Activated effector memory CD4-positive, alpha-beta T cell treated with anti-CD3 and anti-CD28 coated beads, Interleukin-2, amount 50 U/mL, for 16 hours (primary cell): ENCODE measurements at places on chromosomes 1 and 21.

DNA sequence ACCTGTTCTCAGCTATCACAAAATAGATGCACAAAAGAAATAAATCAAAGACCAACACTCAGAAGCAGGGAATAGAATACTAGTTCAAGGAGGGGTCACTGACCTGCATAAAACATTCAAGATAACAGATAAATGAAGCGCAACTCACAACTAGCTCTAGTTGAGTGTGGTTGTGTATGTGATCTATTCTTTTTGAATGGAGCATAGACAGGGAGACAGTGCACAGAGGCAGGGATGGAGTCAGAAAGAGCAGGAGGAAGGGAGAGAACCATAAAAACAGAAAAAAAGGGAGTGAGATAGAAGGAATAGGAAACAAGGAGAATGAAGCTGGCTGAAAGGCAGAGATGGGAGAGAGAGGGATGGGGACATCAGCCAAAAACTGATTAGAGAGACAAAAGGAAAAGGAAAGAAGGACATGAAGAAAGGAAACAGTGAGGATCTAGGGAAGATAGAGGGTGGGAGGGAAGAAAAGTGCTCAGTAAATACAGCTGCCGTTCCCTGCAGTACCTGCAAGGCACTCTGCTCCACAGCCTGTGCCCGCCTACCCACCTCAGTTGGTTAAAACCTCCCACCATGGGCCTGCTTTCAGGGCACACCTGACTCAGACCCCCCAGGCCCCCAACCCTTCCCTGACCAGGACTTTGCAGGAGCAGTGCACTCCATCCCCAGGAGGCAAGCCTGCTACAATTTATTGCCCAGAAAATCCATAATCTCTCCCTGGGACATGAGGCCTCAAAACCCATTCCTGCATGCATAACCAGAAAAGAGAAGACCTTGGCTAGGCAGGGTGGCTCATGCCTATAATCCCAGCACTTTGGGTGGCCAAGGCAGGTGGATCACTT is 385.2 kb upstream of the POU3F1 start:
- no peak for DNase-seq

DNA sequence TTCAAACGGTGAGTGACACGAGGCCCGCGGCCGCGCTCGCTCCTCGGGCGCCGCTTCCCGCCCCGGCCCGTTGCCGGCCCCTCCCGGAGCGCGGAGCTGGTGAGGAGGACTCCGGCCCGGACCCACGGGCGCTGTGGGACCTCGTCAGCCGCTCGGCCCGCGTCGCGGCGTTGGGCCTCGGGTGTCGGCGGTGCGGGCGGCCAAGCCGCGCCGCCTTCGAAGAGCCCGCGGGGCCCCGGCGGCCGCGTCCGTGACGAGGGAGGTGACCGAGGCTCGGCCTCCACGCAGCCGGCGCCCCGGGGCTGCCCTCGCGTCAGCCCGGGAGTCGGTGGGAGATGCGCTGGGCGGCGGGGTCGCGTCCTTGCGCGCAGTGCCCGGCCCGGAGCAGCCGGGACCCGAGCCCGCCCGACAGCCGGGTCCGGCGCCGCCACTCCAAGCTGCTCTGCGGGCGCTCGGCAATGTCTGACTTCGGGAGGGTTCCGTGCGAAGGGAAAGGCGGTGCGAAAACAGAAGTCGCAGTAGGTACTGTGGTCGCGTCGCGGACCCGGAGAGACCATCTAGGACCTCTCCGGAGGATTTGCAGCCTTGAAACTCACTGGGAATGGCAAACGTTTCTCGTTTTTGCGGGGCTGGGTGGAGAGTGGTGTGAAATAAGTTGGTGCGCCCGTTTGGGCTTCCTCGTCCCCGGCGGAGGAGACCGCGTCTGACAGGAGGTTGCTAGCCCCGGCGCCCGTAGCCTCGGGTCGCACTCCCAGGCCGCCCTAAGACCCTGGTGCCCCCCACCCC is 829 bp downstream of the SPEN start:
- DNase-seq, result peak; percentile 85

DNA sequence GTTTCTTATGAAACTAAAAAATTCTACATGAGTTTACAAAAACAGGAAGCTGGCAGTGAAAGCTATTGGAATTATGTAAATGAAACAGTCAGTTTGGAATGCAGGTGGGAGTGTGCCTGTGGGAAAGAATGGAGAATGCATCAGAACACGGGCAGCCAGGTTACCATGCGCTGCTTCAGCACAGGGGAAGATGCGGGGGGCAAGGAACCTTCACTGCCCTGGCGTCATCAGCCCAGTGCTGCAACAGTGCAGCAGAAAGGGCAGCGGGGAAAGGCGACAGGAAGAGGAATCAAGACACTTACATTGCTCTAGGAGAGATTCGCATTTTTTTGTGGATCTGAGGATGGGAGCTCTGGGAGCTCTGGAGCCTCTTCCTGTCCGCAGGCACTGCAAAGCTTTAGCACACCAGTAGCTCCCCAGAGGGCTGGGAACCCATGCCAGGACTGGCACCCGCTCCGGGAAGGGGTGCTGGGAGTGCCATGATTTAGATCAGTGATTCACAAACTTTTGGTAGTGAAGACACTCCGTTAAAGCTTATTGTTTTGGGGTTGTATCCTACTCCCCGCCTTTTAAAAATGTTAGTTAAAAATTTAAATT is 64.1 kb upstream of the WDR26 start:
- peak; percentile 64 for DNase-seq

DNA sequence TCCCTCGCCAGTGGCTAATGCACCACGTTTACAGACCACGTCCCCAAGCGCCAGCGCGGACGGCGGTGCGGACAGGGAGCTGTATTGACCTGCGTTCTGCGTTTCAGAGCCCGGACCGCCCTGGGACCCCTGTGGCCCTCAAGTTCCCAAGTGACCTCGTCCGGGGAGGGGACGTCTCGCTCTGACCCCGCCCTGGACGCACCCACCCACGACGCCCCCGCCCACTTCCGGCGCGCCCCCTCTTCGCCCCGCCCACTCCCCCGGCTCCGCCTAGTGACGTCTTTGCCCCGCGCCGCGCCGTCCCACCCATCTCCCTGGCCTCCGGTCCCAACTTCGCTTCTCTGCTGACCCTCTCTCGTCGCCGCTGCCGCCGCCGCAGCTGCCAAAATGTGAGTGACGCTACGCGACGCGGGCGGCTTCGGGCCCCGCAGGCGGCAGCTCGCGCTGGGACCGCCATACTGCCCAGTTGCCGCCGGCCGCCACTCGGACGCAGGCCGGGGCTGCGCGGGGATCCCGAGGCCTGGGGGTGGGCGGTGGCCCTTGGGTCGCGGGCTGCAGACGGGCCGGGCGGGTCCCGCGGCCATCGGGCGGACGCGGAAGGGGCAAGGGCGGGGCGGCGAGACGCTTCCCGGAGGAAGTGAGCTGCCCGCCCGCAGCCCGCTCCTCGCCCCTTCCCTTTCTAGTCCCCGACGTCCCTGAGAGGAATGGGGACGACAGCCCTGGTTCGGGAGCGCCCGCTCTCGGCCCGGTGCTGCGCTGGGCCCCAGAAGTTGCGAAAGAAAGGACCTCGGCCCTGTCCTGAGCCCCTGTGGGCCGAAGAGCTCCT is at the start of gene VAMP3:
TSS of gene VAMP3 (plus strand) at position 300 of the 826 bp plus-strand sequence. CDS start at position 388, 88 bp downstream.
- peak; percentile 94 for DNase-seq

DNA sequence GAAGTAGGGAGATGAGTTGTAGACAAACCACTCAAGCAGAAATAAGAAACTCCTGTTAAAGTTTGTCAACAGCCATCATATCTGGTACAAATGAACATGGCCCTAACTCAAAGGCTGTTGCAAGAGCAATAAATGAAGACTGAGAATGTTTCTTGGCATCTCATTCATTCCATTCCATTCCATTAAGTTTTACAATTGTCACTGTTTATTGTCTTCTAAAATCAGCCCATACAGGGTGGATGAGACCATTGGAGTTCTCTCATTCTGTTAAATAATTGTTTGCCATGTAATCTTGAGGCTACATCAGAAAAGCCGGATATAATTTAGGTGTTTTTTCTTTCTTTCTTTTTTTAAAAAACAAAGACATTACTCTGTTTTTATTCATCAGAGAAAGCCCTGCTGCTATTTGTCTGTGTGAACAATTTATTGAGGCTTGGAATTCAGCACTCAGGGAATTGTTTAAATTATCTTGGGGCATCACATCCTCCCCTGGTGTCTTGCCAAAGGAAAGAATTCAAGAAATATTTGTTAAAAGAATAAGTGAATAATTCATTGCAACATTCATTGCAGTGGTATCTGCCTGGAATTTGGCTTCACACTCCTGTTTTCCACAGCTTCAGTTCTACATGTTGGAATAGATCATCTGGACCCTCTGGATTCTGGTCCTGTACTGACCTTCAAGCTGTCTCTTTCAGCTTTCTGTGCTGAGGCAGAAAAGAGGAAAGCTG is 604.5 kb downstream of the PLPP3 start:
- no peak for DNase-seq

- no peak for DNase-seq
These were observed 23.5 kb downstream of the IFI44 start for GRCh38 chr1:78673120-78673519.

DNA sequence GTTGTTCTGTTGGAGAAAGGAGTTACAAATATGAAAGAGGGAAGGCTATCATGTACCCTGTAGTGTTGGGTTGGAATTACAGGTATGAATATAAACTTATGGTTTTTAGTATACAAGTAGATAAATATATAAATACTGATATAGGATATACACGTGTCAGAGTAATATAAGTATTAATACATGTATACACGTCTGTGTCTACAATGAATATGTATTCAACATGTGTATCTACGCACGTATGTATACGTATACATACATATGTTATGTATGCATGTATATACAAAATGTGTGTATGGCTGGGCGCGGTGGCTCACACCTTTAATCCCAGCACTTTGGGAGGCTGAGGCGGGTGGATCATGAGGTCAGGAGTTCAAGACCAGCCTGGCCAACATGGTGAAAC is 17.9 kb downstream of the ACBD6 start:
- DNase-seq, result no peak

DNA sequence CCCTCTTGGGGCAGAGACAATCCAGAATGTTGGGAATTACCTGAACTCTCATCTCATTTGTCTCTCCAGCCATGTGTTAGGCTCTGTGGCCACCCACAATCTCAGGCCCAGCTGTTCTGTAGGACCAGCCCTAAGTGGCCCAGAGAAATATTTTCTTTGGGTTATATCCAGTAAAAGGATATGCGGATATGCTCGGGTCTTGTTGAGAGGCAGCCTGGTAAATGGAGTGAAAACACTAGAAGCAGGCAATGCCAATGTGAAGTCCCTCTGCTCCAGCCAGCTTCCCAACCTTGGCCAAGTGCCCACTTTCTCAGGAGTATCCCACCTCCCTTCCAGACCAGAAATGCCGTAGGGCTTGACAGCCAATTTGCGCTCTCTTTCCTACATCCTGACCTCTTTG is 192.2 kb downstream of the ST6GALNAC3 start:
- DNase-seq, result no peak

DNA sequence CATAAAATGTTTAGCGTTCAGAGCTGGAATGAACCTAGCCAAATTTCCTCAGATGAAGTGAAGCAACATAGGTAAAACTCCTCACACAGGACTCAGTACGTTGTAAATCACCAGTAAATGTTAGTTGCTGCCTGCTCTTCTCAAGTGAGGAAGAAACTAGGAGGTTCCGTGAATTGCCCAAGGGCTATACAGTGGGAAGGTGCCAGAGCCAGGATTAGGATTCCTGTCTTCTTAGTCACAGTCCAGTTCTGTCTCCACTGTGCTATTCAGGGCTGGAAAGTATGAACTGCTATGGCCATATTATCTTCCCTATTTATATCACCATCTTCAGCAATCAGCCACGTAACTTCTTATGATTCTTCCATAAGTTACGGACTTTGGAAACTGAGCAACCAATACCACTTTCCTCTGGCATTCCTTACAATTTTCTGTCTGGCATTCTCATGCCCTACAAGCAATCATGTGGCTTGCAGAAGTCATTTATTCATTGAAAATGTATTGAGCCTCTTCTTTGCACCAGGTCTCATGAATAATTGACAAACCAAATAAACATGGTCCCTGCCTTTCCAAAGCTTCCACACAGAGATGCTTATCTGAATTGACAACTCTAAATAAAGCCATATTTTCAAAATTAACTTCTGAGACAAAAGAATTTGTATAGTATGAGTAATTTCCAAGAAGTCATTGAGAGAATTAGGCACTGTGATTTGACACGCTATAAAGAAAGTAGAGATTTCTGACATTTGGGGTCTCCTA is 271.6 kb upstream of the SGIP1 start:
- DNase-seq, result no peak

GRCh38 chr1:117171900-117172511 is 38.7 kb downstream of the VTCN1 start:
- DNase-seq, result no peak
